ENCODE measurements at places on chromosomes 7 and 10.
A peak's percentile ranks its signal among the peaks of the same experiment; 100 is the strongest.

- no peak for DNase-seq
Measured at GRCh38 chr10:32057036-32057372, 779 bp upstream of the KIF5B start.

- DNase-seq: no peak
Measured at GRCh38 chr10:49328401-49329145, 29.6 kb downstream of the C10orf71 start.

GRCh38 chr7:47154791-47155190 lies 427.1 kb downstream of the TNS3 start:
- DNase-seq: no peak

DNA sequence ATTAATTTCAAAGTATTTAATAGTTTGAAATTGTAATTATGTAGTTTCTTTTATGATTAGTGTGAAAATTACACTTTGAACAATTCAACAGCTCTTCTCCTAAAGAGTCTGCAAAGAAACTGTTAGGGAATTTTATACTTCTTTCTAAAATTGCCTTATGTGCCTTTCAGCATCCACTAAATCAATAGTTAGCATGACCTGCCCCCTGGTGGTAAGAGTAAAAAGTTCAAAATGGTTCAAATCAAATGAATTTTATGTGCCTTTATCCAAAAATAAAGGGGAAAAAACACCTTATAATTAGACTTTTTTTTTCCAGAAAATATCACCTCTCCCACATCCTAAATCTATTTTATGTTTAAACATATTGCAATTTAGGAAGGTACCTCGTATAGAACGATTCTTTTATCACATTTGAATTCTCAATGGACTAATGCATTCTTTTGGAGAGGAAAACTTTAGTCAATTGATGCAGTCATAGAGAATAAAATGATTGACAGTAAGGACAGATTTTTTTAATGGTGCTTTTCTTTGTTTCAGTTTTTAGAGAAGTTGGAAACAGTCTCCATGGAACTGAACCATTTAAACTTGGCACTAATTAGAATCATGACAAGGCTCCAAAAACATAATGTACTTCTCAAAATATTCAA lies 163.7 kb downstream of the SEMA3D start:
- peak; percentile 26 for DNase-seq

DNA sequence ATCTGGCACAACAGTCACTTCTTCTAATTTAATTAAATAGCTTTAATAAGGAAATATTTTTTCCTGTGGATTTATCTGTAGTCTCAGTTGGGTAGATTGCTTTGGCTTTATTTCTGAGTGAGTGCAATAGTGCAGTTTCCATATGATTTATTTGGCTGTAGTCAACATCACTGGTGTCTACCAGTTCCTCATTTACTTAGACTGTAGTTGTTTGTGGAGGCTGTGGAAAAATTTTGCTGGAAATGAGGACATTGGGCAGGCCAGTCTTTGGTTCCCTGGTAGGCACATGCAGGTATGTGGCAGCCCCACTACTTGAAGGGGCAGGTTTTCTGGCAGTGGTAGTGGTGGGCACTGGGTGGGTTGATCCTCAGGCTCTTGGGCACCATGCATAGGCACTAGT lies 15.5 kb downstream of the TAS2R40 start:
- no peak for DNase-seq

DNA sequence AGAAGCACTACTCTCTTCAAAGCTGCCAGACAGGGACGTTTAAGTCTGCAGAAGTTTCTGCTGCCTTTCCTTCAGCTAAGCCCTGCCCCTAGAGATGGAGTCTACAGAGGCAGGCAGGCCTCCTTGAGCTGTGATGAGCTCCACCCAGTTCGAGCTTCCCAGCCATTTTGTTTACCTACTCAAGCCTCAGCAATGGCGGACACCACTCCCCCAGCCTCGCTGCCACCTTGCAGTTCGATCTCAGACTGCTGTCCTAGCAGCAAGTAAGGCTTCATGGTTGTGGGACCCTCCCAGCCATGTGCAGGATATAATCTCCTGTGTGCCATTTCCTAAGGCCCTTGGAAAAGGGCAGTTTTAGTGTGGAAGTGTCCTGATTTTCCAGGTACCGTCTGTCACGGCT lies 74.3 kb downstream of the TMEM26 start:
- no peak for DNase-seq
